ENCODE measurements at places on chromosomes 7 and 10.

GRCh38 chr10:112374724-112375541 lies 1.0 kb downstream of the ACSL5 start:
- peak overlapping the region; percentile 99 for H3K4me3 ChIP-seq
- no peak for DNase-seq
- H3K4me1 ChIP-seq = peaks cover 43% of the 10 kb centered on the region
- peaks cover 3% of the 10 kb centered on the region for H3K36me3 ChIP-seq
- peak overlapping the region; percentile 100 for H3K27ac ChIP-seq
- no peaks in the 10 kb centered on the region for H3K27me3 ChIP-seq

- no peaks in the 10 kb centered on the region for H3K36me3 ChIP-seq
- H3K27me3 ChIP-seq = no peaks in the 10 kb centered on the region
- no peaks in the 10 kb centered on the region for H3K4me1 ChIP-seq
- DNase-seq = no peak
These were observed 489.2 kb upstream of the KCND2 start for GRCh38 chr7:119783799-119784198.

DNA sequence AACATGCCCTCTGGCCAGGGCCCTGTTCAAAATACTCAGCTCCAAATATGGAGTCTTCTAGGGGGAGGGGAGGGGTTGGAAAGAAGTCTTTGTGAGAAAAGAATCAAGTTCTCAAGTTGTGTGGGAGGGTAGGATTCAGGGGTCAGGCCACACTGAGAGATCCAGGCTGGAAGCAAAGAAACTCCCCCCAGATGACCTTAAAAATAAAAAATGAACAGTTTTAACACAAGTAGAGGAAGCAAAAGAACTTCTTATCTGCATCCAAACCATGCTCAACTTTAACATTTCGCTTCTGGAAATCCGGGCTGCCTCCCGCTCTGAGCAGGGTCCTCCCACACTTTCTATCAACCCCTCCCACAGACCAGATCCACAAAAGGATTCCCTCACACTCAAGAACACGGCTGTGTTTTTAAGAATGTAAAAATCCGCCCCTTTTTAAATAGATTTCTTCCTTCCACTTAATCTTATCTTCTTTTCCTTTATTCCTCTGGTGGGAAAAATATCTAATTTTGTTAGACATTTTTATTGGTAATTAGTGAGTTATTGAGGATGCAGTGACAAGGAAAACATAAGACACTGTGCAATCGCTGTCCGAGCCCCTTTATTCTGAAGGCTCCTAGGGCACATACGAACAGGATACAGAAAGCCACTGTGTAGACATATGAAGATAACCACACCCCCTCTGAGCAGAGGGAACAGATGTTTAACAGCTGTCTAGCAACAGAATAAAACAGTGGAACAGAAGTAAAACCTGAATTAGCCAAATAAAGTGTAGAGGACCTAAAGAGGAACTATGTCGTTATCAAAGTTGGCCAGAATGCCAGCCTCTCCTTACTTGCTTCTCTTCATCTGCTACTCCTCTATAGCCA lies 43.8 kb downstream of the CYTH3 start:
- H3K36me3 ChIP-seq = no peaks in the 10 kb centered on the region
- no peaks in the 10 kb centered on the region for H3K27me3 ChIP-seq
- peaks cover 36% of the 10 kb centered on the region for H3K4me1 ChIP-seq
- H3K4me3 ChIP-seq = no peak overlapping the region
- no peak for DNase-seq

DNA sequence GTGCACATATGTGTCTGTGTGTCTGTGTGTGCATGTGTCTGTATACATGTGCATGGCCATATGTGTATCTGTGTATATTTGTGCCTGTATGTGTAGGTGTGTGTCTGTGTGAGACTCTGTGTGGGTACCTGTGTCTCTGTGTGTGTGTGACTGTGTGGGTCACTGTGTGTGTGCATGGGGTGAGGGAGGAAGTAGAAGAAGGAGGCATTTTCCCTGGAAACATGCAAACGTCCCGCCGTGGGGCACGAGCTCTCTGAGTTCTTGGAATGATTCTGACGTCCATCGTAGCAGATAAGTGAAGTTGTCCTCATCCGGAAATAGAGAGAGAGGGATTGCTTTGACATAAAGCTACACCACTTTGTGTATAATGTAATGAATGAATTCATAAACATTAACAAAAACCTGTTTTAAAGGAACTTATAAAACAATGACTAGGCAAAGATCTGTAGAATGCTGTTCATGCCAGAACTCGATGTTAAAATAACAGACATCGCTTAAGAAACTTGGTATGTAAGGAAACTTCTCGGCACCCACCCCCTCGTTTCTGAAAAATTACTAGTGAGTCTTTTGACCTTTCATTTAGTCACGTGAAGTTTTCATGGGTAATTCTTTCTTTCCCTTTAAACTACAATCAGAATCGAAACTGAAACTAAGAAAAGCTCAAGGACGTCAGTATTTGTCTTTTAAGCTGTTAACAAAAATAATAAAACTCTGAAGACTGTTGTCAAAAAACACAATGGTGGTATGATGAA lies 43.6 kb upstream of the KLF6 start:
- peak overlapping the region; percentile 95 for H3K27ac ChIP-seq
- peaks cover 30% of the 10 kb centered on the region for H3K4me1 ChIP-seq
- no peaks in the 10 kb centered on the region for H3K36me3 ChIP-seq
- no peak for DNase-seq
- no peaks in the 10 kb centered on the region for H3K27me3 ChIP-seq
- H3K4me3 ChIP-seq = peak overlapping the region; percentile 88

- H3K27me3 ChIP-seq = no peaks in the 10 kb centered on the region
- no peak for DNase-seq
- no peaks in the 10 kb centered on the region for H3K4me1 ChIP-seq
- H3K27ac ChIP-seq = no peak overlapping the region
- H3K4me3 ChIP-seq = no peak overlapping the region
These were observed 113.4 kb downstream of the PLPP4 start for GRCh38 chr10:120570418-120570817.

DNA sequence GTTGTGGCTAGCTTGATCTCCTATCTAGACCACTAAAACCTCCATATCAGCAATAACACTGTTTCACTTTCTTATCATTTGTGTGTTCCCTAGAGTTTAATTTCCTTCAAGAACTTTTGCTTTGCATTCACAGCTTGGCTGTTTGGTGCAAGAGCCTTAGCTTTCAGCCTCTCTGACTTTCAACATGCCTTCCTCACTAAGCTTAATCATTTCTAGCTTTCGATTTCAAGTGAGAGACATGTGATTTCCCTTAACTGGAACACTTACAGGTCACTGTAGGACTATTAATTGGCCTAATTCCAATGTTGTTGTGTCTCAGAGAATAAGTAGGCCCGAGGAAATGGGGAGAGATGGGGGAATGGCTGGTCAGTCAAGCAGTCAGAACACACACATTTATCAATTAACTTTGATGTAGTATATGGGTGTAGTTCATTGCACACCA lies 10.6 kb upstream of the BPGM start:
- no peak for DNase-seq
- H3K4me3 ChIP-seq = peak overlapping the region; percentile 49
- peak overlapping the region; percentile 49 for H3K27ac ChIP-seq

DNA sequence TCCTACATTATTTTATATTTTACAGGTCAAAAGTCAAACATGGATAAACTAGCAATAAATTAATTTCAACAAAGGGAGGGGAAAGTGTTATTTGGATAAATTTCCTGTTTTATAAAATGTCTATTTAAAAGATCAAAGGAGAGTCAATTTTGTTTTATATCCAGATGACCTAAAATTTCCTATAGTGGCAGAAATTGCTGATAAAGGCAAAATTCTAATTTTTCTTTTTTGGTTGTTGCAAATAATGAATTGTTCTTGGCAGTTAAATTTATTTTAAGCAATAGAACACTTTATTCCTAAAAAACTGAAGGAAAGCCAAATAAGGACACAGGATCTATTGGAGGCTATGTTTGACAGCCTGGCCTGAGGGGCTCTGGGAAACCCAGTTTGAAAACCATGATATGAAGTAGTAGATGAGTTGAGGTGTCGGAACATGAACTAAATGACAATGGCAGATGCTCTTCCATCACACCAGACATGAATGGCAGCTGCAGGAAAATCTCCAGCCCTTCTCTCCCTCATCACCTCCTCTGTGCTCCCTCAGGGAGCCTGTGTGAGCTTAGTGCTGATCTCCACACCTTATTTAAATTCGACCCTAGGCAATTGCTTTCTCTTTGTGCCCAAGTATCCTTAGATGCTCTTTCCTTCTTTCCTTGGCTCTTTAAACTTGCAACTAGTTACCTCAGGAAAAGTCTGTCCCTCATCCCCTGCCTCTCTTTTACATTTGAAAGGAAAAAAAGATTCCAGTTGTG lies 395.0 kb downstream of the THSD7A start:
- no peak for DNase-seq
- H3K27ac ChIP-seq = no peak overlapping the region
- no peaks in the 10 kb centered on the region for H3K27me3 ChIP-seq
- peaks cover 3% of the 10 kb centered on the region for H3K4me1 ChIP-seq
